ENCODE measurements at places on chromosomes 3 and 15.
A peak's percentile ranks its signal among the peaks of the same experiment; 100 is the strongest.

DNA sequence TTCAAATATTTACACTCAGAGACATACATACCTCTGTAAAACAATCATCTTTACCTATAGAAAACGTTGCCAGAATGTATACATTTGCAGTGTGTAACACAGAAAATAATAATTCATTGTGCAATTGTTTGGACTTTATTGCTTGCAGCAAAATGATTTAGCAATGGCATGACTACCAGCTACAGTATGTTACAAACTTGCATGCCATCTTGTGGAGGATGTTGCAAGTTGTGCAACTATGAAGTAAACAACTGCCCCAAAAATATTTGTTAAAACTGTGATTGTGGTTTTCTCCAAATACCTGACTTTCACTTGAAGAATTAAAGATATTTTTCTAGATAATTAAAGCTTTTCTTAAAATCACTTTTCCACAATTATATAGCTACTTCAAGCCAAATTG is 27.1 kb upstream of the C3orf49 start:
- no peak for DNase-seq

GRCh38 chr3:41508063-41508696 is 308.9 kb downstream of the CTNNB1 start:
- DNase-seq, result no peak

DNA sequence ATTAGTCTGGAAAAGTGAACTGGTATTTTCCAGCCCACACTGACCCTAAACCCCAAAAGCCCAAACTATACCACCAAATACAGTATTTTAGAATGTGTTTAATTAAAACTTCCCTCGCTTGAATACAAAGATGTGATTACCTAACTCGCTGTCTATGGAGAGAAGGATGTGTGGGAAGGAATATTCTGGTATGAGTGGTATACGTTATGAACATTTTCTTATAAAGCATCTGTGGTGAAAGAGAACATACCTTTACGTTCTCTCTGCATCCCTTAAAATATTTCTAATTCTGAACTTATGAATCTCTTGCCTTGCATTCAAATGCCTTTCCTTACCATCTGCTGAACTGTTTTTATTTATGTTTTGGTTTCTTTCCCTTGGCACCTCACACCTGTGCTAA is 201.4 kb downstream of the MBNL1 start:
- no peak for DNase-seq

DNA sequence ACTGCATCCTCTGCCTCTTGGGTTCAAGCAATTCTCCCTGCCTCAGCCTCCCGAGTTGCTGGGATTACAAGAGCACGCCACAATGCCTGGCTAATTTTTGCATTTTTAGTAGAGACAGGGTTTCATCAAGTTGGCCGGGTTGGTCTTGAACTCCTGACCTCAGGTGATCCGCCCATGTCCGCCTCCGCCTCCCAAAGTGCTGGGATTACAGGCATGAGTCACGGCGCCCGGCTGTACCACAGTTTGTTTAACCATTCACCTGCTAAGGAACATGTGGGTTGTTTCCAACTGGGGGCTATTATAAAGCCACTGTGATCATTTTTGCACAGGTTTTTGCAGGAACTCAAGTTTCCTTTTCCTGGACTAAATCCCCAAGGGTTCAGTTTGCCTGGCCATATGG is 123.2 kb upstream of the RAP2B start:
- DNase-seq, result no peak

DNA sequence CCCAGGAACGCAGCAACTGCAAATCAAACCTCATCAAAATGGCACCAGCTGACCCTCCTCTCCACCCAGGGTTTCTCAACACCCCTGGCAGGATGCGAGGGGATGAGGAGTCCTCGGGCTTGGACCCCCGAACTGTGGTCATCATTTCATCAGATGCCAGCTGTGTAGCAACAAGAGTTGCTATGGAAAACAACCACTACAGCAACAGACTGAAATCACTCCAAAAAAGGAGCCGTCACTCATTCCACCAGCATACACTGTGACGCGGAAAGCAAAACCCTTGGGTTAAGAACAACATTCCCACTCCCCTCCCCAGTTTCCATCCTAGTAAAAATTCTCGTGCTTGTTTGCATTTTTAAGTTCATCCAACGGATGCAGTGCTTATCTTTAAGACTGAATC is 40.1 kb downstream of the VGLL4 start:
- DNase-seq, result no peak

GRCh38 chr15:66851311-66852063 is 149.5 kb downstream of the SMAD6 start:
- DNase-seq, result peak; percentile 69

DNA sequence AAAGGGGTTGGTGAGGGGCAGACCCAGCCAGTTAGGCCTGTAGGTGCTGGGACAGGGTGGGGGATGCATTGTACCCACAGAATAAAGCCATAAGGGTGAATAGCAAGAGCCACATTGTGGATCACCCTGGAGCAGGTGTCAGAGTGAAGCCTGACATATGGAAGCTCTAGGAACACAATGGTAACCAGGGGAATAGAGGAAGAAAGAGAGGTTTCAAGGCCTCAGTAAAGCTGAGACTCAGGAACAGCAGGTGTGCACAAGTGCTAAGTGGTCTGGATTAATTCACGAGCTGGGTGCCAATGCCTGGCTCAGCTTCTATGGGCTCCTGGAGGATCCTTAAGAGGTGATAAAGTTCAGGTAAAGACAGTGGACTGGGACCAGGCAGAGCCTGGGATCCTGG is 323.7 kb upstream of the CTNNB1 start:
- no peak for DNase-seq

DNA sequence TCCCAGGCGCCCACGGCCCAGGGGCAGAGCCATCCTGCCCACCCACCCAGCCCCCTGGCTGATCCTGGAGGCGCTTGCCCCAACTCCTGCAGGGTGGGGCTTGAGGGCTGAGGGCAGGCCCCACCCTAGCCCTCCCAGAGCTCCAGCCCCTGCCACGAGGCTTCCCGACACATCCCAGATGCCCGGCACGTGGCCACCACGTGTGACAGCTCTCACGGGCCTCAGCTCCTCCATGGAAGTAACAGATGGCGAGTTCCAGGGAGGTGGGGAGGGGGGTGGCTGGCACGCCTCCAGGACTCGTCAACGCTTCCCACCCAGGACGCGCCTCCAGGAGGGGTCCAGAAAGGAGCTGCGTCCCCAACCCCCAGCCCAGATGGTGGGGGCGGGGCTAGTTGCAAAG is 29.1 kb downstream of the PLXND1 start:
- DNase-seq, result no peak

GRCh38 chr3:194019398-194020165 is 116.4 kb upstream of the HES1 start:
- no peak for DNase-seq

DNA sequence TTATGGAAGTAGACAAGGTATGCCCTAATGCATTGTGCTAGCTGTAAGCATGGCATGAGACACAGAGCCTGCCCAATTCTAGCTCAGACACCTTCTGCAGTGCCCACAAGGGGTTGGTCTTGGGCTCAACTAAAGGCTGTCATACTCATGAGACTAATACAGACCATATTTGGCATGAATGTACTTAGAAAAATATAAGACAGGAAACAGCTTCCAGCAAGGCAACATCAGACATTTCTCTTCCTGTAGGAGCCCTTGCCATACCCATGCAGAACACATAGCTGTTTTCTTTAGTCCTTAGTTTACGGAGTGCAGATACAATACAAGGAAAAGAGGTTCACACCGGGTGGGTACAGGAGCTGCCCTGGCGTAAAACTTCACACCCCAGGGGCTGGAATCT is 30.5 kb upstream of the NR1I2 start:
- DNase-seq, result no peak

GRCh38 chr3:38713121-38713520 is 63.6 kb upstream of the SCN5A start:
- DNase-seq, result no peak

DNA sequence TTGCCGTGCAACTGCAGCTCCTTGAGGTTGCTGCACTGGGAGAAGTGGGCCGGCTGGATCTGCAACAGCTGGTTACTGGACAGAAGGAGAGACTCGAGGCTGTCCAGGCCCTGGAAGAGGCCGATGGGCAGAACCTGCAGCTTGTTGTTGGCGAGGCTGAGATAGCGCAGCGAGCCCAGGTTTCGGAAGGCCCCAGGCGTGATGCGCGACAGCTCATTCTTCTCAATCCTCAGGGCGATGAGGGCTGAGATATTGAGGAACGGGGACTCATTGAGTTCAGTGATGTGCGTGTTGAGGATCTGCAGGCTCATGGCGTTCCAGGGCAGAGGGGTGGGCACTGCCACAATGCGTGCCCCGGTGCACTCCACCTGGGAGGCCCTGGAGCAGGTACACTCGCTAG is 9.0 kb downstream of the LRRC15 start:
- DNase-seq, result no peak

DNA sequence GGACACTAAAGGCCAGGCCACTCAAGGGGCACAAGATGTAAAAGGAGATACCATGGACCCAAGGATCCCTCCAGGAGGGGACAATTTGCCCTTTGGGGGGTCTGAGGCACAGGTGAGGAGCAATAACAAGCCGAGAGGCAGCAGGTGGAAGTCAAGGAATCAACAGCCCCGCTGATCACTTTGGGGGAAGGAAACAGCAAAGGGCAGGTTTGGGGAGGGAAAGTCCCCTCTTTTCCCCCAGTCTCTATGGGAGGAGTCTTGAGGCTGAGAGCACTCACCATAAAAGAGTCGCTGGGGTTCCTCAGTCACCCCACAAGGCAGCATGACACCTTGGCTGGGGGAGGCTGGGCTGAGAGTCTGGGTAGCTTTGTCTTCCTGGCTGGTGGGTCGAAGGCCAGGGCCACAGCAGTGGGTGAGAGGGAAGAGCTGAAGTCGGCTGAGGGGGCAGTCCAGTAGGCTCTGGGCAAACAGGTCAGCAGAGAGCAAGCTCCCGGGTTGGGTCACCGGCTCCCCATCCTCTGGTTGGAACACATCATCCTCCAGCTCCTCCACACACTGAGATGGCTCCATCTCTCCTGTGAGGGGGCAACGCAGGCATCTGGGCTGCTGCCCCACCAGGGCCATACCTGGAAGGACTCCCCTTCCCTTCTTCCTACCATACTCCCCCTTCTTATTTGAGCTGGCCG is 3.0 kb downstream of the BMF start:
- peak; percentile 65 for DNase-seq

DNA sequence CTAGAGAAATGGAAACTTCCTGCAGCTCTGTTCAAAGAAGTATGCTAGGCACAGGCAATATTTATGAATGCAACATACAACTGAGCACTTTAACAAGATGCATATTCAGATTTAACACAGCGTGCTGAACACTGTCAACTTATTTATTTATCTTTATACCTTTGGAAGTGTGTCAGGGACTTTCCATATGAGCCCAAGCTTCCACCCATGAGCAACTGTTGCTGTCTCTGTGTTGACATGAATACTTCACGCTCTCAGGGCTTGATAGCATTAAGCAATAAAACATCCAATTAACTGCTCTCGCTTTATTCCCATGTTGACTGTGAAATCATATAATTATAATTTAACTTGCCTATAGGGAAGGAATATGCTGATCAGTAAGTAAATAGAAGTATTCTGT is 116.6 kb upstream of the ROBO1 start:
- no peak for DNase-seq

GRCh38 chr15:82093774-82094211 is 48.0 kb upstream of the MEX3B start:
- DNase-seq, result no peak

GRCh38 chr15:47333734-47334133 is 383.6 kb upstream of the SEMA6D start:
- no peak for DNase-seq

GRCh38 chr15:88529021-88529630 is 17.4 kb downstream of the DET1 start:
- DNase-seq, result no peak

DNA sequence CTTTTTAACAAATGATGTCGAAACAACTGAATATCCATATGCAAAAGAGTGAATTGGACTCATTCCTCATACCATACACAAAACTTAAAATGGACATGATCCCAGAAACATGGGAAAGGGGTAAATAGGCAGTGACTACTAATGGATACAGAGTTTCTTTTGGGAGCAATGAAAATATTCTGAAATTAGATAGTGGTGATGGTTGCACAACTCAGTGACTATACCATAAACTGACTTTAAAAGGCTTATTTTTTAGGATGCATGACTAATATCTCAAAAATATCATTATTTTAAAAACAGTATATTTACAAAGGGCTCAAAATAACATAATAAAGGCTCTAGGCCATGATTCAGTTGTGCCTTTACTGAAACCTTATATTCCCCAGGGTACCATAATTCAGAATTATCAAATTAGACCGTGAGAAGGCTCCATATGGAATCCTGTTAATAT is 16.3 kb upstream of the ATP13A3 start:
- no peak for DNase-seq

DNA sequence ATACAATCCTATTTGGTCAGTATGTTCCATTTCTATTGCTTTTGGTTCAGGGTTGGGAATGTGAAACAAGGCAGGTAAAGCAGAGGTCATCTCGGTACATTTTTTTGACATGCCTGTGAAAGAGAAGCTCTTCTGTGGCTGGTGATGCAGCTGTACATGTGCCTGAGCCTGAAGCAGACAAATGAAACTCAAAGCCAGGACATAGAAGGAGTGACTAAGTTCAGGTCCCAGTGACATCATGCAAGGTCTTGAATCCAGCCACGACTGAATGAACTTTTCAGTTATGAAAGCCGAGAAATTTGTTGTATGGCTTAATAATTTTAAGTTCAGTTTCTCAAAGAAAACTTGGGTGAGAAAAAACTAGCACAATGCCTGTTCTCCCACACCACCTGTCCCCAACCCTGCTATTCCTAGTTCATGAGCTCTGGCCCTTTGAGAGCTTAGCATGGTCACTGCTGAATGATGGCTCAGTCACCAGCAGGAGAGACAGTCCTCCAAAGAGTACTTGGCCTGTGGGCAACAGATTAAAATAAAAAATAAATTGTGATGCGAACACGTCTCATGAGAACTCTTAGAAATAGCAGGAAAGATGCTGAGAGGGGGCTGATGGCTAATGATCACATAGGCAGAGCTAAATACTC is 600.2 kb upstream of the GRM7 start:
- DNase-seq, result no peak

- no peak for DNase-seq
Observed at GRCh38 chr15:79674124-79674465, 222.7 kb downstream of the MTHFS start.

DNA sequence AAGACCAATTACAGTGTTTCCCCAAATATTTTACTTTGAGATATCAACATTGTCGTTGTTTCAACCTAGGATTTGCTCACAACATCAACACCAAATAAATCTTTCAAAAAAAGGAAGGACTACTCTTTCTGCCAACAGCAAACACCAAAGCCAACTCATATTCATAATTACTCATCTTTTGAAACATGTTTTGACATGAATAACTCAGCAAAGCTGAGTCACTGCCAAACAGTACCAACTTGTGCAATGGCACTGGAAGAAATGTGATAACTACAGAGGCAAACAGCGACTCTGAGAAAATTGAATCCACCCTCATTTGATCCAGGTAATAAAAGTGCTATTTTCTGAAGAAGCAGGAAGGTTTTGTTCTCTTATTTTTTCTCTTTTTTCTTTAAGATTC is 67.2 kb downstream of the PEX5L start:
- no peak for DNase-seq

DNA sequence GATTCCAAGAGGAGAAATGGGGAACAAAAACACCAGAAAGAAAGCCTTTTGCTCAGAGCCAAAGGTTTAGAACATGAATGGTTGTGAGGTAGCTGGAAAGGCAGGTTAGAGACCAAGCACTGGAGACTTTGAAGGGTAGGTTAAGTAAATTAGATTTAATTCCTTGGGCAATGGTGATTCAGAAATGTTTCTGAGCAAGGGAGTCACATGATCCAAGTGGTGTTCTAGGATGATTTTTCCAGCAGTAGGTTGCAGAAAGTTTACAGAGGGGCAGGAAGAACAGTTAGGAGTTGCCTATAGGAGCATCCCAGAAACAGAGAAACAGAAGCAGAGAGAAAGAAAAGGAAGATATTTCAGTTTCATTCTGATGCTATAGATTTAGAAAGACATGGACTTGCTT is 139.8 kb downstream of the WDR76 start:
- no peak for DNase-seq
